ENCODE measurements at places on chromosomes 1 and 21.

DNA sequence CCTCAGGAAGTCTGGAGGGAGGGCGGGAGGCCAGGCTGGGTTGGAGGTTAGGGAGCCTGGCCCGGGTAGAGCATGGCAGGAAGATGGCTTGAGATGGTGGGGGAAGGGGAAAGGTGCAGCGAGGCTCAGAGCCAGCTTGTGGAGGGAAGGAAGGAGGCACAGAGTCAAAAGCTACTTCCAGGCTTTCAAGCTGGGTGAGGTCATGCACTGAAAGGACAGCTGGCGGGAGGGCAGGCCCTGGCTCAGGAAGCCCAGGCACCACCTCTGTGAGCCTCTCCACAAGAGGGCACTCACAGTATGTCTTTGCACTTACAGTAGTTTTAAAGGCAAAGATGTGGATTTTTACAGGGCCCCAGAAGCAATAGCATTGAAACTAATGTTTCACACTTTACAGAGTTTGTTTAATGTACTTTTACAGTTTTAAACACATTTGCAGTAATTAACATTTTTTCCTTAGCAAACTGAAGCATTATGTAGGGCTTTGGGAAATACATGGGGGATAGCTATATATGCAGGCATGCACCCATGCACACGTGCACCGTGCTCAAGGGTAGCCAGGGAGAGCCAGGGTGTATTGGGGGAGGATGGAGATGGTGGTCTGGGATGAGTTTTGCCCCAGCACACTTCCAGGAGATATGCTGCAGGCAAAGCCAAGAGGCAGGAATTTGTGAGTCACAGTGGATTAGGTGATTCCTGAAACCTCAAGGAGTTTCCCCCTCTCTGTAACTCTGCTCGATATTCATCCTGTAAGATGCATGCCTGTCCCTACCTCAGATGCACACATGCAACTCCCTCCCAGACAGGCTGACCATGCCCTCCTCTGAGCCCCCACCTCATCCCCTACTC lies 6.1 kb upstream of the ADAM15 start:
- DNase-seq = peak; percentile 93

DNA sequence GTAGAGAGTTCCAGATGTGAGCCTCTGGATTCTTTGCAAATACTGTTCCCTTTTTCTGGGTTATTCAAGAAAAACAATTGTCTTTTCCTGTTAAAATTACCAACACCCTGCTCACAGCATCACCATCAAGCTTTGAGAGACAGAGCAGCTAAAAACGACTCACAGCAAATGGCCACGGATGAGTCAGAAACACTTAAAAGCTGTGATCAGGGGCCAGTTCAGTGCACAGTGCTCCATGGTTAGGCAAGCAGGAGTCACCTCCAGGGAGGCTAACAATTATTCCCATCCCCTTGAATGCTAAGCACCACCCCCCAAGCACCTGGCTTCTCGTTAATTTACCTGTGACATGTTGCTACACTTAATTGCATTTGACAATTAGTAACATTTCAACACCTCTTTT lies 128.4 kb upstream of the CAMK1G start:
- no peak for DNase-seq

DNA sequence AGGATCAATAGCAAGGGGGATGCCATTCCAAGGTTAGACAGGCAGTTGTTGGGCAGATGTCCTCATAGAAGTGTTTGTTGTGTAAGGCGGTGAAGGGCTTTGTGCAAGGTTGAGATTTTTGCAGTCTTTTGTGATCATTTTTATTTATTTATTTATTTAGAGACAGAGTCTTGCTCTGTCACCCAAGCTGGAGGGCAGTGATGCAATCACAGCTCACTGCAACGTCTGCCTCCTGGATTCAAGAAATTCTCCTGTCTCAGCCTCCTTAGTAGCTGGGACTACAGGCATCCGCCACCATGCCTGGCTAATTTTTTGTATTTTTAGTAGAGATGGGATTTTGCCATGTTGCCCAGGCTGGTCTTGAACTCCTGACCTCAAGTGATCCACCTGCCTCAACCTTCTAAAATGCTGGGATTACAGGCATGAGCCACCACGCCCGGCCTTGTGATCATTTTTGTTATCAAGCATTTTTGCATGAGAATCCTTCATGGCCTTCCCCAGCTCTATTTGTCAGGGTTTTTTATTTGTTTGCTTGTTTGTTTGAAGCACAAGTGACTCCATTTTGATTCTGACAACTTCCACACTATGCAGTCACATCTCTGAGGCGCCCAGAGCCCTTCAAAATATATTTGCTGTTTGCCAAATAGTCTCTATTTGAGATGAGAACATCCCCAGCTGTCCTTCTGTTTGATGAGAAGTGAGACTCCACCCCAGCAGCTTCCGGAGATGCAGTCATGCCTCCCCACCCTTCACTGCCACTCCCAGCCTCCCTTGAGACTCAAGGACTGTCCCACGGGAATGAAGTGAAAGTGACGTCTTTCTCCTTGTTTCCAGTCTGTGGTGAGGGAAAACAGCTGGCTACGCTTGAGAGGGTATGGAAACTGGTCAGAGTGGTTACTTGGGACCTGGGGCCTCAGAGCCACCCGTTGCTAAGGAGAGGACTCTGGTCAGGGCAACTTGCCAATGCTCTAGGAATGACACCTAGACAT lies 38.0 kb downstream of the TMEM50B start:
- DNase-seq = peak; percentile 47

GRCh38 chr1:55775007-55775406 lies 559.8 kb upstream of the USP24 start:
- no peak for DNase-seq

DNA sequence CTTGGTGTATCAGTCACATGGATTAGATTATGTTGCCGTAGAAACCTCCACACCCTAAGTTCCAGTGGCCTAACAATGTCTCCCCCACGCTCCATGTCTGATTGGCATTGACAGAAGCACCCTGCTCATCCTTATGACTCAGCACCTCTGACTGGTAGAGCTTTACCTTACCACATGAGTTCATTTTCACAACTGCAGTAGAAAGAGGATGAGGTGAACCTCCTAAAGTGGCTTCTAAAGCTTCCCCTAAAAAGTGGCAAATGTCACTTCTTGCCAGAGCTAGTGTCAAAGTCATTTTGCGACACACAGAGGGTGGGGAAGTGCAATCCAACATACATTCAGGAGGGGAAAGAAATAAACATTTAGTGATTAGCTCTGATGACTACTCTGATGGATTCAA lies 30.6 kb upstream of the LYPD8 start:
- no peak for DNase-seq

DNA sequence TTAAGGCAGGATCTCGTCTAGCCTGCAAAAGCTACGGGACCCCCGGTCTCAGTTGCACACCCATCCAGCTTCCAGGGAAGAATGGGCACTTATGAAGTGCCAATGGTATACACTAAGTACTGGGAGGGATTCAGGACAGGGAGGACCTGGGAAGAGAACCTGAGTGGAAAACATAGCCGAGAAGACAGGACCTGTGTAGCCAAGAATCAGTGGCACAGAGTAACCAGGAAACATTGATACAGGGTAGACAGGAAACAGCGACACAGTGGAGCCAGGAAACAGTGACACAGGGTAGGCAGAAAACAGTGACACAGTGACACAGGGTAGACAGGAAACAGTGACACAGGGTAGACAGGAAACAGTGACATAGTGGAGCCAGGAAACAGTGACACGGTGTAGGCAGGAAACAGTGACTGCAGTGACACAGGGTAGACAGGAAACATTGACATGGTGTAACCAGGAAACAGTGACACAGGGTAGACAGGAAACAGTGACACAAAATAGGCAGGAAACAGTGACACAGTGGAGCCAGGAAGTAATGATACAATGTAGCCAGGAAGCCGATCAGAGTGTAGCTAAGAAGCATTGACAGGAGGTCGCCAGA lies 138.0 kb upstream of the ARHGEF16 start:
- no peak for DNase-seq

- DNase-seq = no peak
These were observed 66.9 kb downstream of the DYRK1A start for GRCh38 chr21:37433456-37433840.

DNA sequence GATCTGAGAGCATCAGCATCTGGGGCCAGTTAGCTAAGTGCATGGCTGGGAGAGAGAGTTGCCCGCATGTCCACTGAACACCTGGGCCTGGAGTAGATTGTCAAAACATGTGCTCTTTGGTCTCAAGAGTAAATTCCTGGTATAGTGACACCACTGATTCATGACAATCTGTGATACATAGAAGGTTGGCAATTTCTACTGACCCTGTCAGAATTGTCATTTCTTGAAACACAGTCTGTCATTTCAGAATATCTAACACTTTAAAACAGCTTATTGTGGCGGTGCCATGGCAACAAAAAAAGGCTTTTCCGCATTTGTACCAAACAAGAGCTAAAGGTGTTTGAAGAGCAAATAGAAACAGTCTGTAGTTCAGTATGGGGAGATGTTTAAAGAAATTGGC lies 186.4 kb upstream of the FAM78B start:
- DNase-seq = no peak

- DNase-seq = no peak
These were observed 3.2 kb upstream of the KIAA1614 start for GRCh38 chr1:180909462-180909976.

DNA sequence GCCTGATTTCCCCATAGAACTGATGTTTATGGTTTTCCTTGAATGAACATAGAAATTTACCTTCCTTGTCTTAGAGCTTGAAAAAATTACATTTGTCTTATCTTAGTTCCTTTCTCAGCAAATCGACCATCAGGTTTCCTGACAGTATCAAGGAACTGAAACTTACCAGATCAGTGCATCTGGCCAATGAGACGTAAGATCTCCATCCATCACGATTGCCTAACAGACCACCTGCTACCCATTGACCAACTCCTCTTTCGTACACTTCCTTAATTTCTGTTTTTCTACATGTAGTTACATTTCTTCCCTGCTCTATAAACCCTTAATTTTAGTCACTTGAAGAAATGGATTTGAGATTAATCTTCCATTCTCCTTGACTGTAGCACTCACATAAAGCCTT lies 57.4 kb upstream of the TMPRSS15 start:
- DNase-seq = no peak

DNA sequence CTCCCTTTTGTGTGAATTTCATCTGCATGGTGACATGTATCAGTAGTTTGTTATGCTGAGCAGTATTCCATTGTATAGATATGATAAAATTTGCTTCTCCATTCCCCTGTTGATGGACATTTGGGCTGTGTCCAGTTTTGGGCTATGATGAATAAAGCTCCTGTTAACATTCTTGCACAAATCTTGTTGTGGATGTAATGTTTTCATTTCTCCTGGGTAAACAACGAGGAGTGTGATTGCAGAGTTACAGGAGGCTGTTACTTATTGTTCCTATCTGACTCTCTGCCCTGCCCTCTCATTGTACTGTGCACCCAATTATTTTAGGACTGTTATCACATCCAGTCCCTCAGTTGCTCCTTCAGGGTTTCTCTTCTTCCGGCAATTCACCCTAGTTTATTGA lies 24.2 kb downstream of the MAPKAPK2 start:
- no peak for DNase-seq

- no peak for DNase-seq
These were observed 26.9 kb downstream of the SPATA46 start for GRCh38 chr1:162349635-162350330.

DNA sequence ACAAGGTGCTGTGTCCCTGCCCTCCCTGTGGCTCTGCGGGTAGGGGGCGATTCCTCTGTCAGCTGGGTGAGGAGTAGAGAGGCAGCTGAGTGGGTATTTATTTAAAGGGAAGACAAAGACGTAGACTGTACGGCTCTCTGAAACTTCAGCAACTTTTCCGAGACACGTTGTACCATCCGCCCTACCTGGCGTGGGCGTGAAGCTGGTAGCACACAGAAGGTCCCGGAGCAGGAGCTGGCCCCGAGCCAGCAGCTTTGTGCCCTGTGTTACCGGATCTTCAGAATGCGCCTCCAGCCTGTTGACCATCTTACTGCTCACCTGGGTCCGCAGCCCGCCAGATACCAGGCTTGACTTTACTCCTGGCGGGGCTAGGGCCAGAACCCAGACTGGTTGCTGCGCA lies 34.9 kb downstream of the PRKCZ start:
- DNase-seq = no peak

DNA sequence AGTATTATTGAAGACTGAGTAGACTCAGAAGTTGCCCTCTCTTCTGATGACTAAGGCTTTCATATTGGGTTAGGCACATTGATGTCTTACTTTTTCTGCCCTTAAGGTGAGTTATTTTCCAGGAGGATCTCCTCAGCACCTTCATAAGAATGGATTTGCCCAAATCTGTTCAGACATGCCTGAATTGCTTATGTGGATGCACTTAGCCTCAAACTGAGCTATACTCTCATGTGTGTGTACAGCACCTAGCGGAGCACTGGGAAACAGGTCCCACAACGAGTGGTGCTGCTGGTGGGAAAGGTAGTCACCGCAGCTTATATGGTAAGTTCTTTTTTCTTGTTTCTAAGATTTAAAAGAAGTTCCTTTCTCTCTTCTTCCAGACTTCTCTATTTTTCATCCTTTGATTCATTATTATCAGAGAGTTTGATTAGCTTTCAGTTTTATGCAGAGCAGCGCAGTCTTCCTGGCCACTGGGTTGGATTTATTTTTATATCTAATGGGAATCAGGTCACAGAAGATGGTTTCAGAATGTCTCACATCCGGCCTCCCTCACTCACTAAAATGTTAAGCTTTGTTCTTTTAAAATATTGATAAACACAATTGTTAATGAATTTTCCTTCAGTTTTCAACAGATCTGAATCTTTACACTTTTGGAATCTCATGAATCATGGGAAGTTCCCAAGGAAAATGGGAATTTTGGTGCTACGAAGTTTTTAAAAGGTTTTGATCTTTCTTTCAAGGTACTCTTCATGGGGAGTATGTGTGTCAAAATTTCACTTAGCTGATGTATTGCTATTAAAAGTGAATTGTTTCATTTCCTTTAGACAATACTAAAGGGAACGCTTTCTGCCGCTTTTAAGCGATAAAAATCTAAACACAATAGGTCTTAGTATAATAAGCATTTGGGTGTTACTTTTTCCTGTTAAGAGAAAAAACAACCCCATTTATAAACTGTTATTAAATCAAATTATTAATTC lies 58.5 kb downstream of the EXTL2 start:
- no peak for DNase-seq

- DNase-seq = no peak
These were observed 47.7 kb downstream of the PGM1 start for GRCh38 chr1:63640633-63641567.

DNA sequence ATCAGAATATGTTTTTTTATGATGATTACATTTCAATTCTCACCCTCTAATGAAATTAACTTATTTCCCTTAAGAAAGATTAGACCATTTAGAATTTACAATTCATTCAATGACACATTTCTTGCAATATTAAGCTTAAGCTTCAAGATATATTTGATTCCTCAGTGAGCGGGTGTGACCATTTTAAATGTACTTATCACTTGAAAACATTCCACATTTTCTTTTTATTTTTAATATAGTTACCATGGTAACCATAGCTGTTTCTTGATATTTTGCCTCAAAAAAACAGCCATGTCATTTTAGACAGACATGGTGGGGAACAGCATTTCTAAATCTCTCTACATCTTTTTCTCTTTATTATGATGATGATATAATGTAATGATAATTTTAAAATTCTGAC lies 1029.0 kb upstream of the B3GALT2 start:
- DNase-seq = no peak

GRCh38 chr1:200172311-200172710 lies 144.8 kb downstream of the NR5A2 start:
- no peak for DNase-seq

- no peak for DNase-seq
These were observed 8.4 kb downstream of the PDIK1L start for GRCh38 chr1:26119892-26120608.

Measured in SK-MEL-5 (cell line).